ENCODE measurements at places on chromosomes 6 and 20. TPM values are rescaled to one million over a fixed set of nuclear protein-coding genes. Genes with fewer than 3 reads are reported as not detected.

Gene RAMACL
- 3.2 TPM for total RNA-seq

Gene SLC22A1
- 2.7 TPM for total RNA-seq

Gene ANKRD6
- total RNA-seq: 22.1 TPM

DNA sequence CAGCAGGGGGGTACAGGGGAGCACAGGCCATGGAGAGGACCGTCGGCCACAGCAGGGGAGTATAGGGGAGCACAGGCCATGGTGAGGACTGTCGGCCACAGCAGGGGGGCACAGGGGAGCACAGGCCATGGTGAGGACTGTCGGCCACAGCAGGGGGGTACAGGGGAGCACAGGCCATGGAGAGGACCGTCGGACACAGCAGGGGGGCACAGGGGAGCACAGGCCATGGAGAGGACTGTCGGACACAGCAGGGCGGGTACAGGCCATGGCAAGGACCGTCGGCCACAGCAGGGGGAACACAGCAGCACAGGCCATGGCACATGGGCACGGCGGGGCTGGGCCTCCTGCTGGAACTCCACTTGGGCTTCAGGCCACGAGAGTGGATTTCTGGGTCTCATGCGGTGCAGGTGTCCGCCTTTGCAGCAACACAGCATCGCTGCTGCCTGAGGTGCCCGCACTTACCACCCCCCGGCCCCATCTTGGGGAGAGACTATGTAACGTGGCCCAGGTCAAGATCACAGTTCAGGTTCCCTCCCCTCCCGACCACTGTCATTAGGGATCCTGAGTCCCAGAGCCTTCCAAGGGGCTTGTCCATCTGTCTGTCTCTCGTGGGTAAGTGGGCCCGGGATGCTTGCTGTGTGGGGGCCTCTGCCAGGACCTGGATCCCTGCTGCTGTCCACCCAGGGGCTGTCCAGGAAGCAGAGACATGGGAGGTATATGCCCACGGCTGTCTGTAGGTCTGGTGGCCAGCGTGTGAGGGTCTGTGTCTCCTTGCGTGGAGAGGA is 2.5 kb downstream of the NPBWR2 start:
- DNase-seq: peak; percentile 2

GRCh38 chr6:45929421-45930361 is 86.0 kb downstream of the CLIC5 start:
- no peak for DNase-seq

Gene SYNE1
- 171 TPM for total RNA-seq

DNA sequence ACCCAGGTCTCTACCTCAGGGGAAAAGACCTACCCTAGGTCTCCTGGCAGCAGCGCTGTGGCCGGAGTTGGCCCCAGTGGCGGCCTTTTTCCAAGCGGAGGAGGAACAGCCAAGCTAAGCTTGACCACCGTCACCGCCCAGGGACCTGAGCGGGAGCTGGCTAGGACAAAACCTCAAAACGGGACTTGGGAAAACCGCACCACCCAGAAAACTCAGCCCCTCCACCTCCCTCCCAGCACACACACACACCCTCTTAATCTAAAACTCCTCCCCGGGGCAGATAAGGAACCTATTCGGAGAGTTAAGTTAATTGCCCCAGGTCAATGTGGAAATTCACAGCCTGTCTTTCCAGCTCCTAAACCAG is 2.7 kb upstream of the TRERF1 start:
- DNase-seq: peak; percentile 34

DNA sequence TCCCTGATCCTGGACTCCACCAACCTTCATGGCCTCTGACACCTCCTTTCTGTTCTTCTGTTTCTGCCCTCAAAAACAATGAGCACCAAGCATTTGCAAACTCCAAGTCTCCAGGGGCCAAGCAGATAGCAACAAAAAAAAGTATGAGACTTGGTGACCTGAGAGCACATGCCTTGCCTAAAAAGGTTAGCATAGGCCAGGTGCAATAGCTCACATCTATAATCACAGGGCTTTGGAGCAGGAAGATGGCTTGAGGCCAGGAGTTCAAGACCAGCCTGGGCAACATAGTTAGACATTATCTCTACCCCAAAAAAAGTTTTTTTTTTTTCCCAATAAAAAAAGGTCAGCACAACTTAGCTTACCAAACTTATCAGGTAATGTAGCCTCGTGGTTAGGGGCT is 13.7 kb upstream of the HM13 start:
- DNase-seq: no peak

Gene BEND3
- total RNA-seq: 3.8 TPM

DNA sequence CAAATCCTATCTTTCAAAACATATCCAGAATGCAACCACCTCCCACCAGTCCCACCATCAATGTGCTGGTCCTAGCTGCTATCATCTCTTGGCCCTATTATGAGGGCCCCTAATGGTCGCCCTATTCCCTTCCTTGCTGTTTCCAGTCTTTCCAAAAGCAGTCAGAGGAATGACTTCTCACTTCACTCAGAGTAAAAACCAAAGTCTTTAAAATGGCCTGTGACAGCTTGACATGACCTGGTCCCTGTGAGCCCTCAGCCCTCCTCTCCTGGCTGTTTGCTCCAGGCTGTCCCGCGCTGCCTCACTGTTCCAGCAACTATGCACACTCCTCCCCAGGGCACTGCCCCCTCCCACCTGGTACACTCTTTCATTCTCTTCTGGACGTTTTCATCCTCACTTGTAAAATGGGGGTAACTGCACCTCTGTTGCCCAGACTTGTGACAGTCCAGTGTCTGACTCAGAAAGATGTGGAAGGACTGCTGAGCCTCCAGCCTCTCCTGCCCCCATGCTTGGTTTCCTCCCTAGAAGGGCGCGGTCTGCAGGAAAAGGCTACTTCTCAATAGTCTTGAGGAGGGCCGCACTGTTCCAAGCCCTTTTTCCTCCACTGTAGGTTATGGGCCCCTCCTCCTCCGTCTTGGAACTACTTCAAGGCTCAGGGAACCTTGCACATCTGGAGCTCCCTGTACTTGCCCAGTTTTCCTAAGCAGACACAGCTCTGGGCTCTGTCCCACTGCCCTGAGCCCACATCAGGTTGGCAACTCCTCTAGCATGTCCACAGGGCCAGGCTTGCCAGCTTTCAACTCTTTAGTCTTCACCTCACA is 64.7 kb downstream of the MYH7B start:
- DNase-seq: no peak
